CD4-positive, alpha-beta T cell treated with Interleukin-15 for 4 hours (primary cell): ENCODE measurements at places on chromosomes 7 and 10.

GRCh38 chr10:119055472-119055871, 25.1 kb downstream of the EIF3A start:
- no peak for DNase-seq

GRCh38 chr7:106768324-106768751, 96.7 kb upstream of the PIK3CG start:
- no peak for DNase-seq

GRCh38 chr10:119029613-119030420, at the start of gene NANOS1:
Gene NANOS1, plus strand, starts transcription at chr10:119029714. Its CDS starts 88 bp downstream, at chr10:119029802.
- no peak for DNase-seq

DNA sequence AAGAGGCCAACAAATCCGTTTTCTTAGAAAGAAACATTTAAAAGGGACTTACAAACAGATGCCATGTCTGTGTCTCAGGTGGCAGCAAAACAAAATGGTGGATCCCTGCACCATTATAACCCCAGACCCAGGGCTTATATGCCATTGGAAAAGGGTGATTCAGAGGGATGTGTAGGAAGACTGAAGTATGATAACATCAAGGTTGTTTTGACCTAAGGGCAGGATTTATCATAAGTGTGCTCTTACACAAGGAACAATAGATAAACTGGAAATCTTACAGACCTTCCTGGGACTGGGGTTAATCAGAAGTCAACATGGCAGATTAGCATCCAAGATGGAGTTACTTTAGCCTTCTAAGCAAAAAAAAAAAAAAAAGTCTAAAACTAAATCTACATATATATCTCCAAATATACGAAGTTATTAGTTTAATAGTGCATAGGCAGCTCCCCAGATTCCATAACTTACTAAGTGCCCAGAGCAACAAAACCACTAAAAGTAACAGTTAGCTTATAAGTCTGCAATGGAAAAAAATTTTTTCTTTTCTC, 34.3 kb upstream of the WNT16 start:
- DNase-seq, result no peak

DNA sequence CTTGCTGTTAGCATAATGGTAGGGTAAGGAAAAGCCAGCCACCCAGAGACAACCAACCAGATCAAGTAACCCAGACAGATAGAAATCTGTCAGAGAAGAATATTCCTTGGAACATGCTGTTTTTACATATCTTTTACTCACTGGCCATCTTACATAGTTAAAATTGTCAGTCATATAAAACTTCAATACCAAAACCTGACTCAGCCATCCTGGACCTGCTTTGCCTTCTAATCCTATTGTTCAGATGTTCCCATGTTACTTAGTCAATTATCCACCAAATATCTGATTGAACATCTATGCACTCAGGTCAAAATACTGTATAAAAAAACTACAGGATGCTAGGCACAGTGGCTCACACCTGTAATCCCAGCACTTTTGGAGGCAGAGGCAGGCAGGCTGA, 466.5 kb upstream of the NRP1 start:
- DNase-seq, result no peak

- no peak for DNase-seq
Observed at GRCh38 chr10:110368556-110368955, 63.8 kb upstream of the SMNDC1 start.

GRCh38 chr7:92052684-92053083, 81.6 kb downstream of the CYP51A1 start:
- no peak for DNase-seq

GRCh38 chr10:80411681-80412220, 3.4 kb downstream of the PRXL2A start:
- DNase-seq, result no peak

DNA sequence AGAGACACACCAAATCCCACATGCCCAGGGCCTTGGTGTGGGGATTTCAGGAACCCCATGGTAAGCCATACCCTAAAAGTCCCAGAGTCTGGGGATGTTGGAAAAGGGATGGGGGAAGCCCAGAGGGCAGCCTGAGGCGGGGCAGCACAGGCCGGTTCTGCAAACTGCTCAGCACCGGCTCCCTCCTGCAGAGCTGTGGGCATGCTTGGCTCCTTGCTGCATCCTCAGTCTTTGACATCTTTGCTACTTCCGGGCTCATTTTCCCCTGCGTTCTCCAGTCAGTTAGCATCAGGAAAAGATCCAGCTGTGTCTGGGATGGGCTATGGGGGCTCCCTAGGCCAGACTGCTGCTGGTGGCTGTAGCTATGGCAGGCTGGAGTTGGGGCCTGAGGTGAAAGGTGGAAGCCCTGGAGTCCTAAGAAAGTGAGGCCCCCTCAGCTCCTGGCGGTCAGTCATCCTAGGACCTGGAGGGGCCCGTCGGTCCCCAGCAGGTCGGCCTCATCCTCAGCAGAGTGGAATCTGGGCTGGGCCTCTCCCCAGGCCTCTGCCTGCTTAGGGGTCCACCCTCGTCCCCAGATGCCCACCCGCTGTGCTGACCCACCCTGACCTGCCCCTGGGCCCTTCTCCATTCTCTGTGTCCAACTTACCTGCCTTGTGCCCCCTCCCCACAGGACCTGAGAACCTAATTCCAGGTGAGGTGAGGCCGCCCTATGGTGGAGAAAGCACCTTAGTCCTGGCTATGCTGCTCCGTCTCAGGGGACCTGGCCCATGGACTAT, 9.3 kb downstream of the TBATA start:
- DNase-seq, result no peak

- no peak for DNase-seq
Observed at GRCh38 chr7:70032649-70033048, 434.4 kb downstream of the AUTS2 start.

DNA sequence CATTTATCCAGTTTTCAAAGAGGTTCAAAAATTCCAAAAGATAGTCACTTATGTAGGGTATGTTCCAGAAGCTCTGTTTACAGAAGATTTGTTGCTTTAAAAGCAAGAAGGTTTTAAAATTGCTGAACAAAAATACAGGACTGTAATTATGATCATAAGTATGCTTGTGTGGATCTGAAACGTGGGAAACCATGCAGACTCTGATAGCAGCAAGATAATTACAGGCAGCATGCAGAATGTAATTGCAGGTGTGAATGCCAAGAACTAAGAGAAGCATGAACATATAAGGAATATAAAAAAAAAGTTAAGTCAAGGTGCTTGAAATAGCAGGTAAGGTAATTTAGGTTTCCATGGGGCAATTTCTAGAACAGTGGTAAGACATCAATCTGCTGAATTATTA, 405.7 kb downstream of the ARL4A start:
- DNase-seq, result no peak

DNA sequence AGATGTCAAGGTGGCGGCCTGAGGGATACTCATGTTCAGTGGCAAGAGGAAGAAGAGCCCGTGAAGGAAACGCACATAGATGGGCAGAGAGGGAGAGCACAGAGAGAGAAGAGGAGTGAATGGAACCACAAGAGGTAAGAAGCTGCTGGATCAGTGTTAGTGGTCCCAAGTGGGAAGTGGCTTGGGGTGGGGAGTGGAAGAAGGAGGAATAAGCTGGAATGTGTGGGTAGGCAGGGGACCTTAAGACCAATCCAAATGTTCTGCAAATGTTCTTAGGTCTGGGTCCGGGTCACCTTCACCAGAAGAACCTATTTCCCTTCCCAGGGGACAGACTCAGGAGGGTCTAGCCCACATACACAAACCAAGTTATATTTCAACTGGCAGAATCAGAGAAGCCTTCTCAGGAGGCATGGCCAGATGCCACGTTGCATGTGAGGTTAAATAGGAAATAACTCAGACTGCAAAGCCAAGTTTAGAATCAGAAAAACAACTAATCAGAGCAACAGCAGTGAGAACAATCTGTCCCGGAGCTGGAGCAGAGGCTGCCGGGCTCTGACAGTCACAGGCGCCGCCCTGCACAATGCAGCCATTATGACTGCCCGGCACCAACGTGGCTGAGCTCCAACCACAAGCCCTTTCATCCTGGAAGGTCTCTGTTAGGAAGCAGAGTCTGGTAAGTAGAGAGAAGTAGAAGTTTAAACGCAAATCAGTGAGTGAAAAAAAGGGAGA, 78.6 kb upstream of the ARMC3 start:
- DNase-seq, result no peak
